NT2/D1 (cell line): ENCODE measurements at places on chromosomes 1 and 21.
A peak's percentile ranks its signal among the peaks of the same experiment; 100 is the strongest.

GRCh38 chr21:33067457-33067856 lies 2.5 kb upstream of the OLIG1 start:
- DNase-seq = no peak

DNA sequence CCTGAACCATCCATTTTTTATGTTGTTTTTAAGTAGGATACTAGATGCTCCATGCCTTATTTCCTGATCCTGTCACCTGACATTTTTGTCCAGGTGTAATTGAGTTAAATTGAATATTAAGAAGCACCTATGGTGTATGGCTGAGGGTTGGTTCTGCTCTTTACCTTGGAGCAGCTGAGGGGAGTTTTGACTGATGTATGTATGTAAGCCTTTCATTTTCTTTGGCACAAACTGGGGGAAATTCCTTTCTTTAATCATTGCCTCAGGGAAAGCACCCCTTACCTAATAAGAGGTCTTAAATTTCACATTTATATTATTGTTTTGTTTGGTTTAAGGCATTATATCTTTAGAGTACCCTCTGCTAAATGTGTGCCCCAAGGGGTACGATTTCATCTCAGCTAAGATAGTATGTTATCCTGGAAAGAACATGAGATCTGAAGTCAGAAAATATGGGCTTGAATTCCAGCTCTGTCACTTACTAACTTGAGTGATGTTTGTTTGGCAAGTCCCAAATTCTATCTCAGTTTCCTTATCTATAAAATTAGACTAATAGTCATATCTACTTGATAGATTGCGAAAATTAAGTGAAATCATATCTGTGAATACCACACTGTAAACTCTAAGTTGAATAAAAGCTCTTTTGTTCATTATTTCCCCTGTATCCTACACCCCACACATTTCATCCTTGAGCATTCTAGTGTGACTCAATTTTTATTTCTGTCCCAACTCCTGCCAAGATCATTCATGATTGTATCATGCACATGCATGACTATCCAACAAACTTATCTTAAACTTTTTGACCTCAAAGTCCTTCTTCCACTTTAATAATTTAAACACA lies 57.7 kb upstream of the NUF2 start:
- DNase-seq = no peak

- DNase-seq = no peak
Measured at GRCh38 chr1:47545912-47546483, 108.2 kb downstream of the FOXD2 start.

- DNase-seq = peak; percentile 55
Measured at GRCh38 chr1:85502625-85503083, 37.7 kb upstream of the DDAH1 start.

DNA sequence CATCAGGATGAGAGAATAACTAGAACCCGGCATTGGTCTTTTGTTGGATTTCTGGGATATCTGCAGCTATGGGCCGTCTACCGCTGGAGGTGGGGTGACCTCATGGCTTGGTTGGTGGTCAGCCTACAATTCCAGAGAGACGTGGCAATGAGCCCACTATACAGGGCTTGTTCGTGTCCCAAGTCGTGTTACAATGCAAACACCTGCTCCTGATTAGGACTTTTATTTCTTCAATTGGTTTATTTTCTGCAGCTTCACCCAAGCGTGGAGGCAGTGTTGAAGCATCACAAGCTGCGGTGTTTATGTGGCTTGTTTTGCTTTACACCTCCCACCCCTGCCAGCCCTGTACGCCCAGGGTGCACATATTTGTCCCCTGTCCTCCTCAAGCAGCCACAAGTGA lies 211.7 kb upstream of the TMEM51 start:
- no peak for DNase-seq

- no peak for DNase-seq
Measured at GRCh38 chr1:228361314-228362140, 45.1 kb downstream of the TRIM11 start.

GRCh38 chr1:920521-920920 lies 3.2 kb upstream of the SAMD11 start:
- DNase-seq = no peak

GRCh38 chr21:32878661-32879060 lies 107.1 kb upstream of the PAXBP1 start:
- no peak for DNase-seq

DNA sequence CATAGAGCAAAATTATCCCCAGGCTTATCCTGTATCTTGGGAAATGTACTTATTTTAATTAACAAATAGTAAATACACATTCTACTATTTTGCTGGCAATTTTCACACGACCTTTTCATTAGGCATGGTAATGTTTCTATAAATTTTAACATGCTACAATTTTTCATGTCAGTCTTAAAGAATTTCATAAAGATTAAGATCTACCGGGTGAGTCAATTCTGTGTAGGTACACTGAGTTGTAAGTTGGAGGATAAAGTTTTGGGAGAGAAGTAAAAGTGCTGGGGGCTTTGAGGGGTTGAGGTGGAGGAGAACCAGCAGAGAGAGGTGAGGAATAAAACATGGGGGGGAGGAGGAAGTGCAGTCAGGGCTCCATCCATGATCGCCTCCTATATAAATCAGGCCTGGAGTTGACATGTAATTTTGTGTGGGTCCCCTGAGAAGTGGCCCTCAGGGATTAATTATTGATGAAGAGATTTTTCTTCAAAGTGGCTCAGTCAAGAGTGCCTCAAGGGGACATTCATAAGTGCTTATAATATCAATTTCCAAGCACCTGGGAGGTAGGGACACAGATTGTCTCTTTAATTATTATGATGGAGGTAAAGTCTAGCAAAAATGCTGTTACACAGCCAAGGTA lies 7.2 kb downstream of the DPYD start:
- no peak for DNase-seq

GRCh38 chr21:41715649-41716281 lies 51.1 kb downstream of the RIPK4 start:
- peak; percentile 28 for DNase-seq

- DNase-seq = no peak
Measured at GRCh38 chr21:42491328-42491727, 4.7 kb downstream of the RSPH1 start.

DNA sequence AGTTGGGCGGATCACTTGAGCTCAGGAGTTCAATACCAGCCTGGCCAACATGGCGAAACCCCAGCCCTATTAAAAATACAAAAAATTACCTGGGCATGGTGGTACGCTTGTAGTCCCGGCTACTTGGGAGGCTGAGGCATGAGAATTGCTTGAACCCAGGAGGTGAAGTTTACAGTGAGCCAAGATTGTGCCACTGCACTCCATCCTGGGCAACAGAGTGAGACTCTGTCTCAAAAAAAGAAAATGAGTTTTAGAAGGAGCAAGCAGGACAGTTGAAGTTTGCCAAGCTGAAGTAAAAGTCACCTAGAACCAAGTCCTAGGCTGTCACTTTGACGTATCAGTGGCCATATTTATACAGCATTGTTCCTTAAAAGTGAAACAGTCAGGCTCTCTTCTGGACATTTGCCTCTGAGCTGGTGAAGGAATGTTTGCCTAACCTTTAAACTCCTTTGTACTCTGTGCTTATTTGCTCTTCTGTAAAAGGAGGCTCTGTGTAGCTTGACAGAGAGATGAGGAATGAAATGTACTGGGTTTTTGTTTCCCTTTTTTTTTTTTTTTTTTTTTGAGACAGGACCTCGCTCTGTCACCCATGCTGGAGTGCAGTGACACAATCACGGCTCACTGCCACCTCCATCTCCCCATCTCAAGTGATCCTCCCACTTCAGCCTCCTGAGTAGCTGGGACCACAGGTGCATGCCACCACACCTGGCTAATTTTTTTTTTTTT lies 2.8 kb downstream of the RAB4A start:
- no peak for DNase-seq

GRCh38 chr1:116878804-116879477 lies 30.8 kb upstream of the PTGFRN start:
- no peak for DNase-seq

GRCh38 chr1:245991266-245991665 lies 515.8 kb downstream of the SMYD3 start:
- no peak for DNase-seq

DNA sequence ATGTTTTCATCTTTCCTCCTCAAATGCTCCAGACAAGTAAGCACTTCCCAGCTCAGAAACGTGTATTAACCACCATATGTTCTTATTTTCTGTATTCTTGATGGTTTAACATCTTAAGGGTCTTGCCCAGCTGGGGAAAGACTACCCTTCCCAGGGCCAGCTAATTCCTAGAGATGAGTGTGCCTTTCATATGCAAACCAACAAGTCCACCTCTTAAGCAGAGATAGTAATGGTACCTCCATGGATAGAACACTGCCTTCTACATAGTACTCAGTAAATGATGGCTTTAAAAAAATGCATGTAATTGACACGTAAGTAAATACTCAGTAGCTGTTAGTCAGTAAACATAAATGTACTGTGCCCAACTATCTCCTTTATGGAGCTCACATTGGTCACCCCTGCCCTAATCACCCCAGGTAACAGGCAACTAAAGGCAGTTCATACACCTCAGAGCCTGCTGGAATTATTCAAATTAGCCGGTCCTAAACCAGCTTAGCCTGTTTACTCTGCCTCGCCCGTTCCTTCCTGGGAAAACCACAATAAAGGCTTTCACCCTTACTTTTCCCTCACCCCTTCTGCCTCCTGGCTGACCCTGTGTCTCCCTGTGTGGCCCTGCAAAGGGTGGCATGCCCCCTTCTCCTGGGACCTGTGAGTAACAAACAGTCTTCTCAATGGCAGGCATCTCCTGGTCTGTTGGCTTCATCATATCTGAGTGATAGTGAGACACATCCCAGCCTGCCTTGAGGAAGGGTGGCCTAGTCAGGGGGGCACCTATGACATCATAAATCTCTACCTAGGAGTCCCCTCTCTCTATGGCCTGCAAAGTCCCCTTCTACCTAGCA lies 40.1 kb upstream of the KLHDC7A start:
- no peak for DNase-seq

- no peak for DNase-seq
Measured at GRCh38 chr1:5928714-5929400, 63.4 kb downstream of the NPHP4 start.

- no peak for DNase-seq
Measured at GRCh38 chr1:61175976-61176375, 93.6 kb downstream of the NFIA start.

- DNase-seq = no peak
Measured at GRCh38 chr1:48003741-48004531, 6.8 kb upstream of the TRABD2B start.

DNA sequence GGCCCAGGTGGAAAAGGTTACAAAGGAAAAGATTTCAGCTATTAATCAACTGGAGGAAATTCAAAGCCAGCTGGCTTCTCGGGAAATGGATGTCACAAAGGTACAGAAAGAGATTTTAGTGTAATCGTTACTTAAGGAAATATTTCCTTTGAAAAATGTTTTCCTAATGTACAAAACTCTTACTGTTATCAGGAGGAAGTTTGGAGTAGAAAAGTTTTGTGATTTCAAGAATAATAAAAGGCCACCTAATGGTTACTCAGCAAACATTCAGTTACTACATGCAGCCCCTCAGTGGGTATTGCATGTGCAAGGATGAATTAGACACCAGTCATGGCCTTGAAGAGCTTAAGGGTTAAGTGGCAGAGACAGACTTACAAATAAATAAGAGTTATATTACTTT lies 85.2 kb downstream of the SDCCAG8 start:
- DNase-seq = no peak

- DNase-seq = no peak
Measured at GRCh38 chr1:2848006-2848670, 46.6 kb upstream of the TTC34 start.

DNA sequence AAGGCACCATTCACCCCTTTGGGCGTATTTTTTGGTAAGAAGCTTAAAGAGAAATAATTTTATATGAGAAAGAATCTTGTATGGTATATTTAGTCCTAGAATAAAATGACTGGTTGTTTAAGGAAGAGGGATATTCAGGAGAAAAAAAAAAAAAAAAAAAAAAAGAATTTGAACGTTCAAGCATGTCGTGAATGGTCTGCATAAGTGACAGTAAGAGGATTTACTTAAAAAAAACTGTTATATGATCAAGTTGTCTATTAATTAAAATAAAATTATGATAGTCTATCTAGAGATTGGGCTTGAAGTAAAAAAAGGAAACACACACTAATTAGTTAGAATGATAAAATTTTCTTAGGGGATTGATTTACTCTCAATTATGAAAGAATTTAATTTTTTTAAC lies 11.7 kb upstream of the OR14I1 start:
- DNase-seq = no peak

GRCh38 chr1:202623075-202623474 lies 87.2 kb downstream of the SYT2 start:
- no peak for DNase-seq

- DNase-seq = no peak
Measured at GRCh38 chr1:18351735-18352134, 129.0 kb upstream of the KLHDC7A start.

GRCh38 chr1:205652984-205653383 lies 21.2 kb upstream of the ELK4 start:
- DNase-seq = no peak

DNA sequence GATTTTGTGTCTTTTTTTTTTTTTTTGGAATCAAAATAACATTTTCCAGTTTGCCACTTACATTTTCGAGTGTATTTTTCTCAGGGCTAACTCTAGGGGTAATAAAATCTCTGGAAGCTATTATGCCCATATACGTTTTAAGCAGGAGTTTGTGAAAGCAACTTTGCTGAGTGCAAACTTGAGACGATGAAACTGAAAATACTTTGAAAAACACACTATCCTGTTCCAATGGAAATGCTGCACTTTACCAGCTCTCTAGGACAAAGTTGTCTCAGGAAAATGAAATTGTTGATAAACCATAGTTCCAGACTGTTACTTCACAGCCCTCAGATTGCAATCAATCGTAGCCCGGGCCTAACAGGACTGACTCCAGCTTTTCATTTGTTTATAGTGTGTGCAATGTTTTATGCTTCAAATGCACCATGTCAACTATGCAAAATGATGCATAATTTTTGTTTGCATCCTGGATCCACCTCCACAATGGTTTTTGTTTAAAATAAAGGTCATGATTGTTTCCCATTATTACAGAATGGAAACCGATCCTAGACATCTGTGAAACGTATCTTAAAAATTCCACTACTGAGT lies 220.6 kb upstream of the PKN2 start:
- DNase-seq = no peak

DNA sequence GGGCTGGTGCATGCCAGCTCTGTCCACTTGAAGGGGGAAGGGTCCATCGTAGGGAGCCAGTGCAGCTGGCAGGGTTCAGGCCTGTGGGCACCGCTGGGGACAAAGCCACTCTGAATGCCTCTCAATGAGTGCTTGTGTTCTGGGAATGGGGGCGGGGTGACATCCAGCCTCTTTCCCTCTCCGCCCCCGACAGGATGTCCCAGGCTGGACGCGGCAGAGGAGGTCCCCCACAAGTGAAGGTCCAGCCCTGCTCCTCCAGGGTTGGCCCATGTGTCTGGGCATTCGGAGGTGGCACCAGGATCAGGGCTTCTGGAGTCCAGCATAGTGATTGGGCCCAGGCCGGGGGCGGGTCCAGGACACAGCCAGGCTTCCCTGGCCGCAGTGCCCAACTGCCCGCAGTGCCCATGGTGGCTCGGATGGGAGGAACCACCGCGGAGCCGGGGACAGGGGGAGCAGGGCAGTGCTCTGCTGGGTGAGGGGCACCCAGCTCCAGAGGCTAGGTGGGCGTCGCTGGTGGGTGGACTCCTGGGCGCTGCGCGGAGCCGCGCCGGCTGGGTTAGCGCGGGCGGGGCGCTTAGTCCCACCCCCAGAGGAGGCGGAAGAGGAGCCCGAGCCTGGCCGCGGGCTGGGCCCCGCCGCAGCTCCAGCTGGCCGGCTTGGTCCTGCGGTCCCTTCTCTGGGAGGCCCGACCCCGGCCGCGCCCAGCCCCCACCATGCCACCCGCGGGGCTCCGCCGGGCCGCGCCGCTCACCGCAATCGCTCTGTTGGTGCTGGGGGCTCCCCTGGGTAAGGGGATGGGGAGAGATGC lies at the start of gene SHISA4:
Gene SHISA4 (plus strand): TSS at position 617 of the 808 bp plus-strand sequence. CDS start 97 bp downstream, at position 714.
- no peak for DNase-seq
